ENCODE measurements at places on chromosomes 16 and 17. TPM values are rescaled to one million over a fixed set of nuclear protein-coding genes. Genes with fewer than 3 reads are reported as not detected.

Gene PLK1
- 46.7 TPM for total RNA-seq

Gene PLLP
- total RNA-seq, result under 0.01 TPM

Gene CDYL2
- 3.3 TPM for total RNA-seq

Gene SPNS3
- not detected for total RNA-seq

Gene MAPT
- 0.37 TPM for total RNA-seq

Gene CD19
- not detected for total RNA-seq

Gene DHRS7C
- not detected for total RNA-seq

Gene CBFA2T3
- not detected for total RNA-seq

Gene ITGAX
- 1.8 TPM for total RNA-seq

Gene UBE2O
- total RNA-seq, result 27.4 TPM

Gene TMED6
- total RNA-seq, result 0.37 TPM

Gene PNMT
- not detected for total RNA-seq

Gene CMTM1
- total RNA-seq, result 1.8 TPM

Gene HOXB8
- 1.5 TPM for total RNA-seq

Gene PIK3R5
- not detected for total RNA-seq
